ENCODE measurements at places on chromosomes 7 and 10. TPM values are rescaled to one million over a fixed set of nuclear protein-coding genes. Genes with fewer than 3 reads are reported as not detected.
A peak's percentile ranks its signal among the peaks of the same experiment; 100 is the strongest.

SND1 gene
- 91.0 TPM for total RNA-seq

TMUB1 gene
- total RNA-seq: 19.0 TPM

PRTFDC1 gene
- 14.0 TPM for total RNA-seq

PLXNA4 gene
- 1.9 TPM for total RNA-seq

IFIT2 gene
- 6.4 TPM for total RNA-seq

STRIP2 gene
- total RNA-seq: 5.2 TPM

GBX1 gene
- total RNA-seq: 0.44 TPM

AGAP6 gene
- total RNA-seq: 7.5 TPM

PTPRZ1 gene
- 3.0 TPM for total RNA-seq

THSD7A gene
- total RNA-seq: 3.8 TPM

PVRIG gene
- 0.13 TPM for total RNA-seq

PRPS1L1 gene
- total RNA-seq: not detected

SCART1 gene
- 1.5 TPM for total RNA-seq

TMEM184A gene
- total RNA-seq: 0.49 TPM

MPP7 gene
- 4.8 TPM for total RNA-seq

- peak; percentile 91 for DNase-seq
- H3K4me3 ChIP-seq: no peak overlapping the region
- H3K27ac ChIP-seq: no peak overlapping the region
- H3K36me3 ChIP-seq: no peaks in the 10 kb centered on the region
These were observed 552.5 kb downstream of the TYW1 start for GRCh38 chr7:67549126-67549525.

DNA sequence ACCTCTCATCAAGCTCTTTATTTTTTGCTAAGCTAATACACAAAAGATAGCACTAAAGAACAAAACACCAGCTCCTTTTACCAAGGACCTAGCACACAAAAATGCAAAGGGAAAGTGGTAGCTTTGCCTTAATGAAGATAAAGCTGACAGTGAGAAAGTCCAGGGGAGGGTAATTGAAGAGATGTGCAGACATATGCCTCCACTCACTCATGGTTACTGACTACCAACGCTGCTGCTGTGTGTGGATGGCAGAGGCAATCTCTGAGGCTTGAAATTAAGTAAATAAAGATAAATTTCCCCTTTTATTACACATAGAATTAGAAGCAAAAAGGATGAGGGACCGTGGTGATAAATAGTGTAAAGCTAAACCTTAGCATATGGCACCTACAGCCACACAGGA lies 87.0 kb downstream of the HGF start:
- peaks cover 4% of the 10 kb centered on the region for H3K4me1 ChIP-seq
- no peak for DNase-seq
- no peaks in the 10 kb centered on the region for H3K36me3 ChIP-seq
- H3K4me3 ChIP-seq: no peak overlapping the region
- no peak overlapping the region for H3K27ac ChIP-seq

- H3K36me3 ChIP-seq: no peaks in the 10 kb centered on the region
- no peak overlapping the region for H3K4me3 ChIP-seq
- no peak overlapping the region for H3K27ac ChIP-seq
- H3K27me3 ChIP-seq: no peaks in the 10 kb centered on the region
- H3K4me1 ChIP-seq: no peaks in the 10 kb centered on the region
These were observed 12.3 kb downstream of the DDC start for GRCh38 chr7:50552921-50553320.

DNA sequence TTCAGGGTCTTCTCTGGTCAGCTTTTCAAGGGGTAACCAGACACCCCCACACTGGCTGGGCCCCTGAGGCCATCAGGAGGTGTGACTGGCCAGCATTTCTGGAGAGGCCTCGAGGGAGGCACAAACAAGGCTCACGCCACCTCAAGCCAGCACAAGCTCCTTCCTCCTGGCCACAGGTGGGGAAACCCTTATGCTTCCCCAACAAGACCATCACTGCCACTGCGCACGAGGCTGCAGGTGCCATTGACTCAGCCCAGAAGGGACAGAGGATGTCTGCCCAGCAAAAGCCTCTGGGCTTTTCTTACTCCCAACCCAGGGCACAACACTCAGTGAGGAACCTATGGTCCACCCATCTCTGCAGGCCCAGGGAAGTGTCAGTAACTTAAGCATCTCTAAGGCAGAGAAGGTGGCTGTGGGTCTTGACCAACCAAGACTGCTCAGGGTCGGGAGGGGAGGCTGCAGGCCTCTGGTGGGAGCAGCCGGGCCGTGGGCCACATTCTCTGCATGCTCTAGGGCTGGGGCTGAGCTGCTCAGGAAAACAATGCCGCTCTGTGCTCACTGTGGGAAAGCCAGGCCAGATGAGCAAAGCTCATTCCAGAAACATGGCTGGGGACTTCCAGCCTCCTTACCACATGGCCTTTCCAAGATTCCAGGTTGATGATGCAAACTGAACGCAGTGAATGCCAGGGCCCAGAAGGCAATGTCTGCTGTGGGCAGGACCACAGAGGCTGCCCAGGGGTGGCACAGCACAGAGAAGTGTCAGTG lies 24.2 kb upstream of the RASSF4 start:
- peaks cover 57% of the 10 kb centered on the region for H3K4me1 ChIP-seq
- H3K27ac ChIP-seq: peak overlapping the region; percentile 85
- H3K27me3 ChIP-seq: no peaks in the 10 kb centered on the region
- peak; percentile 92 for DNase-seq
- no peaks in the 10 kb centered on the region for H3K36me3 ChIP-seq

GRCh38 chr10:86218160-86218559 lies 148.4 kb downstream of the GRID1 start:
- H3K36me3 ChIP-seq: no peaks in the 10 kb centered on the region
- no peak for DNase-seq
- H3K4me3 ChIP-seq: no peak overlapping the region
- no peak overlapping the region for H3K27ac ChIP-seq
- no peaks in the 10 kb centered on the region for H3K4me1 ChIP-seq

- H3K4me1 ChIP-seq: peaks cover 17% of the 10 kb centered on the region
- no peaks in the 10 kb centered on the region for H3K36me3 ChIP-seq
- H3K27ac ChIP-seq: no peak overlapping the region
- H3K4me3 ChIP-seq: no peak overlapping the region
- H3K27me3 ChIP-seq: peaks cover 88% of the 10 kb centered on the region
These were observed 3.1 kb upstream of the NKX2-3 start for GRCh38 chr10:99529591-99530107.

- H3K4me3 ChIP-seq: no peak overlapping the region
- DNase-seq: no peak
- peaks cover 35% of the 10 kb centered on the region for H3K36me3 ChIP-seq
- H3K27ac ChIP-seq: no peak overlapping the region
These were observed 209.1 kb downstream of the PRPF18 start for GRCh38 chr10:13795653-13796555.

- H3K4me3 ChIP-seq: no peak overlapping the region
- H3K4me1 ChIP-seq: no peaks in the 10 kb centered on the region
- no peak for DNase-seq
- no peaks in the 10 kb centered on the region for H3K27me3 ChIP-seq
- H3K36me3 ChIP-seq: no peaks in the 10 kb centered on the region
These were observed 1015.9 kb downstream of the REEP3 start for GRCh38 chr10:64537112-64537511.

GRCh38 chr10:125221716-125222115 lies 61.4 kb upstream of the CTBP2 start:
- H3K4me1 ChIP-seq: no peaks in the 10 kb centered on the region
- no peaks in the 10 kb centered on the region for H3K36me3 ChIP-seq
- H3K4me3 ChIP-seq: no peak overlapping the region
- DNase-seq: no peak
- H3K27me3 ChIP-seq: peaks cover 7% of the 10 kb centered on the region
- H3K27ac ChIP-seq: no peak overlapping the region

- H3K4me3 ChIP-seq: no peak overlapping the region
- no peaks in the 10 kb centered on the region for H3K27me3 ChIP-seq
- H3K27ac ChIP-seq: no peak overlapping the region
These were observed 1.5 kb downstream of the AKR1C3 start for GRCh38 chr10:5095687-5096086.

DNA sequence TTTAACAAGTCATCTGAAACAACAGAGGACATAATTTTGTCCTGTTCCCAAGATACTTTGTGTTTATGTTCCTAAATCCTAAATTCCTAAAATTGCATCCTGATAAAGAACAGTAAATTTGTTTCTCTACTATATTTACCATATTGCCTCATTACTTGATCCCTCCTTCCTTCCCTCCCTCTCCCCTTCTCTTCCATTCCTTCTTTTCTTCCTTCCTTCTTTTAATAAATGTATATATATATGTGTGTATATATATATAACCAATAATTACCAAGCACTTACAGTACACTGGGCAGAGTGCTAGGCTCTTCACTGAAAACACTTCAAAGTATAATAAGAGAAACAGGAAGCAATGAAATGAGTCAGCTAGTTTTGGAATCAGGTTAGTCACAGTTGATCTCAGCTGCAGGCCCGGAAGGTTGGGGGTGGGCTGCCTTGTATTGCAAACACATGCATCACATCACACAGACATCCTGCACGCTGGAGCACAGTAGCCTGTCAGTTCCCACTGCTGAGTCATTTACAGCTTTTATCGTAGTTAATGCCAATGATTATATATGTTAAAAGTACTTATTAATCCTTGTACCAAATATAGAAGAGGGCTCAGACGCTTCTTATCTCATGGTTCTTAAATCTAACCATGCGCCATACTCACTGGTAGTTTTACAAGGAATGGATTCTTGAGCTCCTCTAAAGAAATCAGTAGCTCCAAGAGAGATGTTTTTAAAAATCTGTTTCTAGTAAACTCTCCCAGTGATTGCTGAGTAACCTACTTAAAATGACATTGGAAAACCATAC lies 551.7 kb downstream of the GRM8 start:
- H3K27ac ChIP-seq: no peak overlapping the region
- no peaks in the 10 kb centered on the region for H3K36me3 ChIP-seq
- no peaks in the 10 kb centered on the region for H3K4me1 ChIP-seq
- no peak overlapping the region for H3K4me3 ChIP-seq
- no peaks in the 10 kb centered on the region for H3K27me3 ChIP-seq

DNA sequence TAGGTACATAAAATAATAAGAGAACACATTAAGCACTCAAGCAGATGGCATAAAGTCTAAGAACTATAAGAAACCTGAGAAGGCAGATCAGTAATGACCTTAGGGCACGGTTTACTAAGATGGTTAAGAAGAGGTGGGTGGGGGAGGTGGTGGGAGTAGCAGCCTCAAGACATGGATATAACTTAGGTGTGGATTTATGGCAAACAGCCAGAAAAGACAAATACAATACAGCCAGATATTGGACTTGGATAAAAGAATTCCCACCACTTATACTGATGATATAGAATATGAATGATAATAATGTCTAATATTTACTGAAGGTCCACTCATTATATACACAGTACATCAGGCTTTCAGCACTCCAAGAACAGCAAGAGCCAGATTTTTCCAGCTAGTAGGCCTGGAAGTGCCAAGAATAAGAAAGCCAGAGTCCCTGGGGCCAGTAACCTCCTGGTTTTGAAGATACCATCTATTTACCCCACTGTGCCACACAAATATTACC lies 11.9 kb downstream of the DPY19L1 start:
- H3K36me3 ChIP-seq: no peaks in the 10 kb centered on the region
- H3K27ac ChIP-seq: no peak overlapping the region
- H3K4me3 ChIP-seq: no peak overlapping the region
- no peak for DNase-seq
- no peaks in the 10 kb centered on the region for H3K27me3 ChIP-seq

GRCh38 chr7:28654110-28654509 lies 241.8 kb downstream of the CREB5 start:
- no peaks in the 10 kb centered on the region for H3K27me3 ChIP-seq
- no peak overlapping the region for H3K27ac ChIP-seq
- peaks cover 8% of the 10 kb centered on the region for H3K4me1 ChIP-seq
- H3K4me3 ChIP-seq: no peak overlapping the region
- DNase-seq: peak; percentile 69

- H3K36me3 ChIP-seq: peaks cover 32% of the 10 kb centered on the region
- peaks cover 54% of the 10 kb centered on the region for H3K4me1 ChIP-seq
- no peaks in the 10 kb centered on the region for H3K27me3 ChIP-seq
- H3K4me3 ChIP-seq: peak overlapping the region; percentile 87
- peak overlapping the region; percentile 91 for H3K27ac ChIP-seq
These were observed 2.8 kb downstream of the AGAP3 start for GRCh38 chr7:151088856-151089699.

GRCh38 chr7:104758504-104758903 lies 255.5 kb upstream of the KMT2E start:
- H3K4me3 ChIP-seq: no peak overlapping the region
- no peak for DNase-seq
- no peak overlapping the region for H3K27ac ChIP-seq
- no peaks in the 10 kb centered on the region for H3K27me3 ChIP-seq
- no peaks in the 10 kb centered on the region for H3K36me3 ChIP-seq
- H3K4me1 ChIP-seq: no peaks in the 10 kb centered on the region

GRCh38 chr10:113732160-113732881 lies 19.2 kb upstream of the PLEKHS1 start:
- no peak overlapping the region for H3K4me3 ChIP-seq
- no peaks in the 10 kb centered on the region for H3K27me3 ChIP-seq
- H3K4me1 ChIP-seq: no peaks in the 10 kb centered on the region
- peaks cover 18% of the 10 kb centered on the region for H3K36me3 ChIP-seq
- no peak for DNase-seq

GRCh38 chr7:17044861-17045260 lies 163.1 kb upstream of the AGR3 start:
- no peak overlapping the region for H3K4me3 ChIP-seq
- H3K27me3 ChIP-seq: no peaks in the 10 kb centered on the region
- no peaks in the 10 kb centered on the region for H3K36me3 ChIP-seq
- no peak overlapping the region for H3K27ac ChIP-seq

DNA sequence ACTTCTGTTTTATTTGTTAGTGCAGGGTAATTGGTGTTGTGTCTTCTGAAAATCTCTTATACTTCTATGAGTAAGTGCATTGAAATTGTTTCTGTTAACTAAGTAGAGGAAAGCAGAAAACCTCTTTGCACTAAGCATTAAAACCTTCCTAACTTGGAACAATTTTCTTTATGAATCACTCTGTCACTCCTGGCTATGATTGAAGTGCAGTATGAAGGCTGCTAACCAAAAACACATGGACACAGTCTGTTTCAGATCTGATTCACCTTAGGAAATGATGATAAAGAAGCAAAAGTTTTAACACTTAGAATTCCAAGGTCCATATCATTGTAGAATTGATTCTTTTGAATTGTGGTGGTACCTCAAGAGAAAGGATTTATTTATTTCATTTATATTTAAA lies 41.9 kb downstream of the MET start:
- H3K27me3 ChIP-seq: no peaks in the 10 kb centered on the region
- no peaks in the 10 kb centered on the region for H3K36me3 ChIP-seq
- H3K4me1 ChIP-seq: peaks cover 8% of the 10 kb centered on the region
- H3K27ac ChIP-seq: no peak overlapping the region
- no peak overlapping the region for H3K4me3 ChIP-seq
- DNase-seq: no peak

Measured in muscle of leg (tissue), 16 donors.